Stimulated activated CD8-positive, alpha-beta memory T cell treated with anti-CD3 and anti-CD28 coated beads, Interleukin-15, amount 100 ng/mL, for 1 hour (primary cell): ENCODE measurements at places on chromosomes 12 and 14.

DNA sequence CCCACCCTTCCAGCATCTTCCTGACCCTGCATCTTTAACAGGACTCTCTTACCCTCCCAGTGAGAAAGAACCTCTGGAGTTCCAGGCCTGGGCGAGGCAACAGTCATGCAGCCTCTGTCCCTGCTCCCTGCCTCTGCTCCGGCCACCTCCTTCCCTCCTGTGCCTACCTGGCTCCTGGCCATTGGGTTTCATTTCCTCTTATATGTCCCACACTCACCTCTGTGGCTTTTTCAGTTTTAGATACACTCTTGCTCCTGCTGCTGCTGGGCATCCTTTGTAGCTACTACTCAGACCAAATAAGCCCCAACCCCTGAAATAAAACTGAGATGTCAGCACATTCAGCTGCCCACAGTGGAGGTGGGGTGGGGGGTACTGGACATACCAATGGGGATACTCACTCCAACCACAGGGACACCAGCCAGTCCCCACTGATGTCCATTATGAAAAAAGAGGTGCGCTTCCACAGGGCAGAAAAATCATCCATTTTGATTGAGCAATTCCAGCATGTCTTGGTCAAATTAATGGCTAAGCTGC lies 99.1 kb upstream of the NRXN3 start:
- no peak for DNase-seq

GRCh38 chr12:9940375-9940774 lies 8.2 kb upstream of the CLEC2A start:
- DNase-seq, result no peak

DNA sequence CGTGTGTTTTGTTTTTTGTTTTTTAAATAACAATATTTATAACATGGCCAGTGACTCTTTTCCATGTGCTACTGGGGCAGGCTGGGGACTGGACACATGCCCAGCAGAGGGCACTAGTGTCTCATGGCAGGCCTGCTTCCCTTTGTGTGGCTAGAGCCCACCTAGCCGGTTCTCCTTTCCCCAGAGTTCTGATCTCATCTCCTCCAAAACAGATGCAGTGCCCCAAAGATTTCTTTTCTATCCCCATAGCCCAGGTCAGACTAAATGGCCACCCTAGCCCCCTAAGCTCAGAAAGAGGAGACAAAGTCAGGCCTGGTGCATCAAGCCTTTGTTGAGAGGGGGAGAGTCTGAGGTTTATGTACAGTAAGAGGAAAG lies 21.2 kb downstream of the PRPF40B start:
- peak; percentile 69 for DNase-seq

- DNase-seq, result no peak
Measured at GRCh38 chr14:35958499-35958898, 132.4 kb downstream of the BRMS1L start.

DNA sequence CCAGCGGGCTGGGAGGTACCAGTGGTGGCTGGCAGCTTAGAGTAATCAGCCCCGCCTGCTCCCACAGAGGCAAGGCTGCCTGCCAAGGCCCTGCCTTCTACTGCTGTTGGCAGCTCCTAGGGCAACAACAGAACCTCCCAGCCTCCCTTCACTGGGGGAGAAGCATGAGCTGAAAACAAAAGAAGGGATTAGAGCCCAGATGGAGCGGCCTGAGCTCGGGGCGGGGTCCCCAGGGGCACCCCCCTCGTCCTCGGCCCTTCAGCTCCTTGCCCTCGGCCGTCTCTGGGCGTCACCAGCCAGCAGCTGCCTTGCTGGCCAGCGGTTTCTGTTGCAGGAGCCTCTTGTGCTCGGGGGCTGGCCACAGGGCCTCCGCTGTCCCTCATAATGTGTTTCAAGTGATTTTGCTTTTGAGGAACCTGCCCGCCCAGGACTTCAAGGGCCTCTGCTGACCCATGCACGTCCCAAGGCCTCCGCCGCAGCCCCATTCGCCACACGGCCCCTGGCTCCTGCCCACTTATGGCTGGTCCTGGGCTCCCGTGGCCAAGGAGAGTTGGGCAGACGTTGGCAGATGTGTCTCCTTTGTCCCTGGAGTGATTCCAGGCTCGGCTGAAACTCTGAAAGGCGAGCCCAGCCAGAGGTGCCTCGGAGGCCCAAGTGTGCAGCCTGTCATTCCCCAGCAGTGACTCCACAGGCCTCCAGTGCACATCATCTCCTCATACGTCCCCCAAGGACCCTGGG lies 49.7 kb downstream of the PSMA6 start:
- DNase-seq, result no peak

GRCh38 chr14:58401587-58401986 lies 5.9 kb downstream of the TOMM20L start:
- DNase-seq, result no peak

- no peak for DNase-seq
Measured at GRCh38 chr12:108955225-108955835, 65.5 kb downstream of the SVOP start.

- DNase-seq, result no peak
Measured at GRCh38 chr12:127731657-127732056, 535.3 kb upstream of the TMEM132C start.

DNA sequence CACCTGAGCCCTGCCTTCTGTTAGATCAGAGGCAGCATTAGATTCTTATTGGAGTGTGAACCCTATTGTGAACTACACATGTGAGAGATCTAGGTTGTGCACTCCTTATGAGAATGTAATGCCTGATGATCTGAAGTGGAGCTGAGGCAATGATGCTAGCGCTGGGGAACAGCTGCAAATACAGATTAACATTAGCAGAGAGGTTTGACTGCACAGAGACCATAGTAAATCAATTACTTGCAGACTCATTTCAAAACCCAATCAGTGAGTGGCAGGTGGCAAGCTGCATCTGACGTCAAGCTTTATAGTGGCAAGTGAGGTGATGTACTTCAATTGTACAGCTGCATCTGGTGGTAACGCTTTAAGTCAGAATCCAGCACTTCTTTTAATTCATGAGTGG lies 141.6 kb downstream of the GPHN start:
- DNase-seq, result no peak

DNA sequence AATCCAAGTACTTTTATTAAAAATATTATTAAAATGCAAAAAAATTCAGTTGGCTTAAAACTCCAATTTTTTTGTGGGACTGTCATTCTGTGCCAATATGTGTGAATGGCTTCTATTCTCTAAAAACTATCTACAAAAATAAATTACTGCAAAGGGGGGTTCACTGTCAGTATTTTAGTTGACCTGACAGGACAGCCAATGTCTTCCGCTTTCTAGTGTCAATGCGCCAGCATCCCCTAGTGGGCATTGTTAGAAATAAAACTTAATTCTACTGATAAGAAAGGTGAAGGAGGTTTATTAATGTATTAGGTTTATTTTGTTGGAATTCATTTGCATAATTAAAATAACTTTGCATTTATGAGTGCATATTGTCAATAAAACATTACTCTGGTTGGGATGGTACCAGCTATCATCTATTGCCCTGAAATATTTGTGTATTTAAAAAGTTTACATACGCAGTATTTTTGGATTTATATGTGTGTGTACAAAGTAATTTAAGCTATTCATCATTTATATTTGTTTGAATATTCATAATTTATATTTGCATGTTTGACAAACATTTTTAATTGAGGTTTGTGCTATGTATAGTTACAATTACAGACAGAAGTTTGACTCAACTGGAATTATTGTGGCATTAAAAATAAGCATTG lies 527.2 kb downstream of the FLRT2 start:
- DNase-seq, result no peak

DNA sequence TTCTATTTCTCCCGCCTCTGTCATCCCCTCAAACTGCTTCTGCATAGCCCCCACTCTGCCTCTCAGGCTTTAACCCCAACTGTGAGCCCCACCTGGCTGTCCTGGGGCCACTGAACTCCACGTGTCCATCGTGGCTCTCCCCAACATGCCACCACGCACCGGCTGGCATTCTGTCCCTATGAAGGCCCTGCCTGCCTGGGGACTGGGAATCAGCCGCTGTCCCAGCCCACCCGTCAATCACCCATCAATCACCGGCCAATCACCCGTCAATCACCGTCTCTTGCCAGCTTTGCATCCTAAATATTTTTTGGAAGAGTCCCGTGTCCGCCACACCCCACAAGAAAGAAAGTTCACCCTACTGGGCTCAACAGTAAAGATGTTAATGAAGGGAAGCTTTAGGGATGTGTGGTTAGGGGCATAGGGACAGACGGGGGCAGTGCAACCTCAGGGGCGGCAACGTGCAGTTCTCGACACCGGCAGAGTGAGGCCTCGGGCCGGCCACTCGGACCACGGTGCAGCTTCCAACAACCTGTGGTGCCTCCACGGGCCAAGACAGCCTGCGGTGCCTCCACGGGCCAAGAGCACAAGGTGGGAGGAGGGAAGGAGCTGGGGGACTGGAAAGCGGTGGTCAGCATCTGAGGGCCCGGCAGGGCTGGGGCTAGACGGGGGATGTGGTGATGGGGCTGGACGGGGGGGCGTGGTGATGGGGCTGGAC lies 85.6 kb downstream of the GALNT9 start:
- DNase-seq, result no peak

DNA sequence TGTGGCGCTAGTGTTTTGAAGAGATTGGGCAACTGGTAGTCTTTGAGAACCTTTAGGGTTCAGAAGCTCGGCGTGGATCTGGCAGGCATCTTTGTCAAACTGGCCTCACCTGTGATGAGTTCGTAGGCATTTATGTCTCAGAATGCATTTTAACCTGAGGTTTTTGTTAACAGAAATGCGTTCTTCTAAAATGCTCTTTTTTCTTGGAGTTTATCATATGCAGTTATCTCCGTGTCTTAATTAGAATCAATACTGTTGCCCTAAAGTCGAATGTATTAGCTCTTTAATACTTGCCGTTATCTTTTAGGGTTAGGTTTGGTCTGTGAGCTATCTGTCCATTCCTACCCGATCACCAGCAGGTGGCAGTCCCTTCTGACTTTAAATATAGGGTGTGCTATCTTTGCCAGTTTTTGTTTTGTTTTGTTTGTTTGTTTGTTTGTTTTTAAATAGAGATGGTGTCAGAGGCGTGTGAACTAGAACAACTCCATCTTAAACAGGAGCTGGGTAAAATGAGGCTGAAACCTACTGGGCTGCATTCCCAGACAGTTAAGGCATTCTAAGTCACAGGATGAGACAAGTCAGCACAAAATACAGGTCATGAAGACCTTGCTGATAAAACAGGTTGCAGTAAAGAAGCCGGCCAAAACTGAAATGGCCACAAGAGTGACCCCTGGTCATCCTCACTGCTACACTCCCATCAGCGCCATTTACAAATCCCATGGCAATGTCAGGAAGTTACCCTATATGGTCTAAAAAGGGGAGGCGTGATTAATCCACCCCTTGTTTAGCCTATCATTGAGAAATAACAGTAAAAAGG lies 1.4 kb downstream of the ATF1 start:
- no peak for DNase-seq

DNA sequence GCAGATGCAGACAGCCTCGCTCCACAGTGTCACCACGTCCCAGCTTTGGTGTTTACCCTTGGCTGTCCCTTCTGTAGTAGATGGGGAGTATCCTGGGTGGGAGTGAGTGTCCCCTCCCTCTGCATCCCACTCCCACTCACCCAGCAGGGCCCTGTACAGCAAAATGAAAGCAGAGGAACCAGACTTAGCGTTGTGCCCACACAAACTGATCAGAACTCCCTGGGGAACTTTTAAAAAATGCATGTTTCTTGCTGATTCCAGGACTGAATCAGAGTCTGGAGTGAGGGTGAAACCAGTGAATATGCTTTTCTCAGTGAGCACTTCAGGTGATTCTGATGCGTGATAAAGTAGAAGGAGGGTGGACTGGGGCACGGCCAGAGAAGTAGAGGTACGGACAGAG lies 2.9 kb downstream of the ACVRL1 start:
- DNase-seq, result no peak

GRCh38 chr14:96167224-96168148 lies 37.2 kb upstream of the BDKRB2 start:
- no peak for DNase-seq

DNA sequence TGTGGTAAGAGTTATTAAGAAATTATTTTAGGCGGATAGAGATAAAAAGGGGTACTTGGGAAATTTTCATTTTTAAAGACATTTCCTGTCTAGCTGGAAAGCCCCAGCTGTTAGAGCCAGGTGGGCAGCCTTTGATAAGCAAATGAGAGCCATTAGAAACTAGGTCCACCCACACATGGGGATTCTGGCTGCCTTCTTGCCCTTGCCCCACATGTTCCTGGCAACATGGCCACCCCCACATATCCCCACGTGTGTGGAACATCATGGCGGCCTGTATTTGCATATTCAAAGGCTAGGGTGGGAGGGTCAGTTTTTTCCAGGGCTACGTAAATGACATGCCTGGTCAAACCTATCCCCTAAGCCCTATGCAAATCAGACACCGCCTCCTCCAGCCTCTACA lies 1382.1 kb downstream of the AACS start:
- DNase-seq, result no peak

DNA sequence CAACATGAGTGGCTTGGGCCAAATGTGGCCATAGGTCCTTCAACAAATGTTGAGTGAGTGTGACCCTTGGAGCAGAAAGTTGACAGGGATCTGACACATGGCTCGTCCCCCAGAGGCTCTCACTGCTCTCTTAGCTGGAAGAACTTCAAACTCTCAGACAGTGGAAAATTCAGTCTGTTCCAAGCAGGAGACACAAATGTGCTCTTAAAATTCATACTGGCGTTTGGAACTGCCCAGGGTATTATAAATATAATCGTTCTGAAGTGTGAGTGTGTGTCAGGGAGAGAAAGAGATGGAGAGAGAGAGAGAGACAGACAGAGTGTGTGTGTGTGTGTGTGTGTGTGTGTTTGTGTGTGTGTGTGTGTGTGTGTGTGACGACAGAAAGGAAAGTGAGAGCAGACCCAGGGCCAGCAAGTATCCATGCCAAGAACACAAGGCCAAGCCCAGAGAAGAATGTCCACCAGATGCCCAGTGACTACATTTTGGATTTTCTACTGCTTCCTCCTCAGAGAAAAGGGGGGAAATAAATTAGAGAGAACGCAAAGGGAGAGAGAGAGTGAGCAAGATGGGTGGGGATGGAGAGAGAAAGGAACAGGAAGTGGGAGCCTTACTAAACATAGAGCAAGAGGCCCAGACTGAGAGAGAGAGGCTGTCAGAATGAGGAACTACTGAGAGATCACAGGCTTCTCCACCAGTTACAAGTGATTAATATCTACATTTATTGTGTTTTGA lies 193.6 kb upstream of the NUDT4 start:
- no peak for DNase-seq
